Activated CD8-positive, alpha-beta T cell treated with anti-CD3 and anti-CD28 coated beads, Interleukin-2, amount 10 ng/mL, durations not matched to agents 7 days and 5 days (primary cell): ENCODE measurements at places on chromosomes 16 and 17. TPM values are rescaled to one million over a fixed set of nuclear protein-coding genes. Genes with fewer than 3 reads are reported as not detected.

LRRC75A gene
- total RNA-seq, result 3.6 TPM

SLC13A5 gene
- total RNA-seq, result not detected

SDR42E2 gene
- not detected for total RNA-seq

ZSCAN10 gene
- total RNA-seq, result 0.23 TPM

GAS7 gene
- total RNA-seq, result 0.61 TPM

PVALEF gene
- total RNA-seq, result not detected

PPP1R27 gene
- not detected for total RNA-seq
